ENCODE measurements at places on chromosomes 2 and 18. TPM values are rescaled to one million over a fixed set of nuclear protein-coding genes. Genes with fewer than 3 reads are reported as not detected.

PCBP1 gene
- total RNA-seq = 237 TPM

PLCD4 gene
- total RNA-seq = 0.93 TPM

NFATC1 gene
- 16.1 TPM for total RNA-seq

PCARE gene
- not detected for total RNA-seq

RAB6C gene
- total RNA-seq = not detected

SH3BP4 gene
- total RNA-seq = 62.5 TPM

MC2R gene
- not detected for total RNA-seq

RPRD1A gene
- 39.7 TPM for total RNA-seq

SCG2 gene
- total RNA-seq = 0.29 TPM

TMEM37 gene
- total RNA-seq = 5.5 TPM

FLACC1 gene
- total RNA-seq = 0.15 TPM

KATNAL2 gene
- total RNA-seq = 1.6 TPM

CREG2 gene
- total RNA-seq = 31.7 TPM

ALKAL2 gene
- not detected for total RNA-seq

SERPINB13 gene
- not detected for total RNA-seq

SIX3 gene
- total RNA-seq = not detected

UGT1A8 gene
- total RNA-seq = not detected

ALPI gene
- not detected for total RNA-seq
